Glomerular endothelial cell (primary cell): ENCODE measurements at places on chromosomes 6 and 20. TPM values are rescaled to one million over a fixed set of nuclear protein-coding genes. Genes with fewer than 3 reads are reported as not detected.

The CEP43 gene
- 9.7 TPM in 2 replicates for total RNA-seq

The SH3BGRL2 gene
- 16.2 and 19.2 TPM in 2 replicates for total RNA-seq

The CYP39A1 gene
- total RNA-seq, result 1.9 TPM in 1 of 2 replicates, not detected in the other

The ZC3H12D gene
- total RNA-seq, result not detected in 2 replicates

The TRIM31 gene
- not detected in 2 replicates for total RNA-seq

The BPIFB4 gene
- total RNA-seq, result not detected in 2 replicates

The CYB5R4 gene
- 9.3 and 12.0 TPM in 2 replicates for total RNA-seq

The CCN6 gene
- not detected in 2 replicates for total RNA-seq

The UBE3D gene
- 3.7 and 6.2 TPM in 2 replicates for total RNA-seq

The FHL5 gene
- total RNA-seq, result not detected in 2 replicates

GRCh38 chr6:144515761-144516160 is 230.6 kb downstream of the UTRN start:
- no peak for DNase-seq

DNA sequence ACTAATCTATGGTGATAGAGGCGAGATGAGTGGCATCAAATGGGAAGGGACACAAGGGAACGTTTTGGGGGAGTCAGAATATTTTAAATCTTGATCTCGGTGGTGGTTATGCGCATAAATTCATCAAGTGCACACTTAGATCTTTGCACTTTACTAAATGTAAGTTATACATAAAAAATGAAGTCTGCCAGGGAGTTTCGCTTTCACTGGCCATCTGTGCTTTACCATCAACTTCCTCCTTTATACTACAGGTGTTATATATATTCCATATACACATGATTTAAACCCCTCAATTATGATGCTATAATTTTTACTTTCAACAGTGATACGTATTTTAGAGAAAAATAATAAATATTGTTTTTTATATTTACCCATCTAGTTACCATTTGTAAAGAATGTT is 97.6 kb upstream of the AKIRIN2 start:
- DNase-seq, result no peak

- DNase-seq, result no peak
These were observed 19.0 kb upstream of the BHLHE23 start for GRCh38 chr20:63025534-63026331.

GRCh38 chr20:2671977-2672376 is 8.0 kb upstream of the IDH3B start:
- DNase-seq, result no peak

GRCh38 chr6:84811351-84811750 is 47.0 kb upstream of the TBX18 start:
- DNase-seq, result no peak

- DNase-seq, result no peak
These were observed 122.8 kb downstream of the CLVS2 start for GRCh38 chr6:123118811-123119210.

GRCh38 chr6:13066050-13066449 is 262.3 kb downstream of the TBC1D7 start:
- no peak for DNase-seq

DNA sequence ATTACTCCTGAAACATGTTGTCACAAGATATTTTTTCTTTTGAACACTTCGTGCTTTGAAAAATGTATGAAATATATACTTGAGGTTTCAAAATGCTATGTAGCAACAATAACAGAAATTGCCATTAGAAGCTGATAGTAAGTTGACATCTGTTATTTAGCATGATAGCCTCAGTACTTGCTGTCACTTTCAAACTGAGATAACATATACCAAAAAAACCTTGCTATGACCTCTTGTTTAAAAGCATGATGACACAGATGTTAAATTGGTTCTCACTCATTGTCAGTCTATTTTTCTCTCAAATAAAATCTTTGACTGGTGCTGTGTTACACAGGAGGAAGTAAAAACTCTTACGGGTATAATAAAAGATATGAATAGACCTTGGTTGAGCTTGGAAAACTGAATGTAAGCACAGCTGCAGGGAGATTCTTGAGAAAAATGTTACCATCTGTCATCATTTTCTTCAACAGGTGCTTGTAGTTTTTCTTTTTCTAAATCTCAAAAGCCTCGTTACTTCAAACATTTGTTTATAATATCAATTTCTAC is 18.6 kb downstream of the MOXD1 start:
- no peak for DNase-seq

- DNase-seq, result no peak
These were observed 89.9 kb downstream of the YTHDF1 start for GRCh38 chr20:63125838-63126601.

GRCh38 chr20:59453759-59454560 is 150.4 kb upstream of the PHACTR3 start:
- DNase-seq, result no peak

- no peak for DNase-seq
These were observed 61.2 kb downstream of the VAPB start for GRCh38 chr20:58450254-58450653.

DNA sequence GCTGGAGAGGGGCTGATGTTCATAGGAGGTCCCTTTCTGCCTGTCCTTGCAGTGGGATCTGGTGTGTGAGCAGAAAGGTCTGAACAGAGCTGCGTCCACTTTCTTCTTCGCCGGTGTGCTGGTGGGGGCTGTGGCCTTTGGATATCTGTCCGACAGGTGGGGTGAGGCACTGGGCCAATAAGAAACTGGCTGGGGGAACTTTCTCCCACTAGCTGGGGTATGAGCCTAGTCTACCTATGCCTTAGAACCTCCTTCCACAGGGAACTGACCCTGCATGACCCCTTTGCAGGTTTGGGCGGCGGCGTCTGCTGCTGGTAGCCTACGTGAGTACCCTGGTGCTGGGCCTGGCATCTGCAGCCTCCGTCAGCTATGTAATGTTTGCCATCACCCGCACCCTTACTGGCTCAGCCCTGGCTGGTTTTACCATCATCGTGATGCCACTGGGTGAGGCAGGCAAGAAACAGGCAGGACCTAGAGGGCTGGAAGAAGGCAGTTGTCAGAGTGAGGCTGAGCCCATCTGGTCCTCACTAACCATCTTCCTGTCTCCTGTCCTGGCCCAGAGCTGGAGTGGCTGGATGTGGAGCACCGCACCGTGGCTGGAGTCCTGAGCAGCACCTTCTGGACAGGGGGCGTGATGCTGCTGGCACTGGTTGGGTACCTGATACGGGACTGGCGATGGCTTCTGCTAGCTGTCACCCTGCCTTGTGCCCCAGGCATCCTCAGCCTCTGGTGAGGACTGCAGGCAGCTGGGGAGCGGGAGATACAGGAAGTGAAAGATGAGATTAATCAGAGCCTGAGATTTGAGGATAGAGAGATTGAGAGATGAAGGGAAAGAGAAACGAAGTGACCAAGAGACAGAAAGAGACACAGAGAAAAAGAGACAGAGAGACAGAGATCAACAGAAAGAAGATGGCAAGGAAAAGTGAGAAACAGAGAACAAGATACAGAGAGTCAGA is 1.6 kb downstream of the SLC22A7 start:
- DNase-seq, result no peak

GRCh38 chr20:8393381-8393780 is 261.3 kb downstream of the PLCB1 start:
- no peak for DNase-seq

DNA sequence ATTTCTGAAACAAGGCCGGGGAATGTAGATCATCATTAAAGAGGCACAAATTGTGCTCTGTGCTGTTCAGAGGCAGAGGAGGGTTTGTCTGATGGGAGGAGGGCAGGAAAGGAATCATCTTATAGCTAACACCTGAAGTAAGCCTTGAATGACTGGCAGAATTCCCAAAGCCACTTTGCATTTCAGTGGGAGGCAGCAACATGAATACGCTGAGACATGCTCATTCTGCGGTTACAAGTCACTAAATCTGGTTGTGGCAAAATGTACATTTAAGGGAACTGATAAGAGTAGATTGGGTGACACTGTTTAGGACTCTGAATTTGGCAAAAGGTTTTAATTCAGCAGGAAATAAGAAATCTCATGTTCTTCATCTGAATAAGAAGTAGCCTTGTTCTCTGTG is 4.4 kb upstream of the COL19A1 start:
- no peak for DNase-seq

- no peak for DNase-seq
These were observed 931.1 kb downstream of the C6orf118 start for GRCh38 chr6:164378330-164378729.

GRCh38 chr6:28489366-28490204 is 26.0 kb downstream of the GPX6 start:
- no peak for DNase-seq

- no peak for DNase-seq
These were observed 155.5 kb upstream of the SIM1 start for GRCh38 chr6:100620085-100620840.

DNA sequence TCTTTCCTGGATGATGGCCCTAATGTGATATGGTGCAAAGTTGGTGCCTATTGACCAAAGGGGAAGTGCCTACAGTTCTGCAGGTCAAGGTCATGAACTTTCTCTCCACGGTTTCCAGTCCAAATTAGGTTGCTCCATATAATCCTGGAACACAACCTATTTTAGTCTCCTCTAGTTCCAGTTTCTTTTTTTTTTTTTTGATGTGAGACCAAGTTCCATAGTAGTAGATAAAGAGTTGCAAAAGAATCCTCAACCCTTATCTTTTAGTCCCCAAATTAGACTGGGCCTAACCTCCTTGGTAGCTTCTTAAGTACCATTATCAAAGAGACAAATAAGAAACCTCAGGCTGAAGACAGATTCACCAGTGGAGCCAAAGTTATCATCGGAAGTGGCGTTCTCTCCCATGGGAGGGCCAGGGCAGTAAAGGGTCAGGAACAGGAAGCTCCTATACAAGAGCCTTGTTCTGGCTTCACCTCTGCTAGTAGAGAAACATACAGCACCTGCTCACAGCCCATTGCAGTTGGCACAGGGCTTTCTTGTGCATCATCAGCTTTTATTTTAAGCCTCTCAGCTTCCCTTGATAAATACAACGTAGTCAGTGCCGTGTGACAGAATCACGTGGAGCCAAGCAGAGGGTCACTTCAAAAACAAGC is 132.2 kb upstream of the RREB1 start:
- no peak for DNase-seq

GRCh38 chr20:34089175-34089479 is 22.9 kb downstream of the EIF2S2 start:
- DNase-seq, result no peak

GRCh38 chr20:40393197-40394079 is 295.6 kb downstream of the MAFB start:
- DNase-seq, result no peak

DNA sequence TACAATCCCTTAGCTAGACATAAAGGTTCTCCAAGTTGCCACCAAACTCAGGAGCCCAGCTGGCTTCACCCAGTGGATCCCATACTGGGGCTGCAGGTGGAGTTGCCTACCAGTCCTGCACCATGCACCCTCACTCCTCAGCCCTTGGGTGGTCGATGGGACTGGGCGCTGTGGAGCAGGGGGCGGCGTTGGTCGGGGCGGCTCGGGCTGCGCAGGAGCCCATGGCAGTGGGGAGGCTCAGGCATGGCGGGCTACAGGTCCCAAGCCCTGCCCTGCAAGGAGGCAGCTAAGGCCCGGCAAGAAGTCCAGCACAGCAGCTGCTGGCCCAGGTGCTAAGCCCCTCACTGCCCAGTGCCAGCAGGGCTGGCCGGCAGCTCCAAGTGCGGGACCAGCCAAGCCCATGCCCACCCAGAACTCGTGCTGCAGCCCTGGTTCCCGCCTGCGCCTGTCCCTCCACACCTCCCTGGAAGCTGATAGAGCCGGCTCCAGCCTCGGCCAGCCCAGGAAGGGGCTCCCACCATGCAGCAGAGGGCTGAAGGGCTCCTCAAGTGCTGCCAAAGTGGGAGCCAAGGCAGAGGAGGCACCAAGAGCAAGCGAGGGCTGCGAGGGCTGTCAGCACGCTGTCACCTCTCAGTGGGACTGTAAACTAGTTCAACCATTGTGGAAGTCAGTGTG is 912.1 kb downstream of the PHF3 start:
- DNase-seq, result no peak

GRCh38 chr6:4577406-4577805 is 198.8 kb upstream of the CDYL start:
- DNase-seq, result no peak

DNA sequence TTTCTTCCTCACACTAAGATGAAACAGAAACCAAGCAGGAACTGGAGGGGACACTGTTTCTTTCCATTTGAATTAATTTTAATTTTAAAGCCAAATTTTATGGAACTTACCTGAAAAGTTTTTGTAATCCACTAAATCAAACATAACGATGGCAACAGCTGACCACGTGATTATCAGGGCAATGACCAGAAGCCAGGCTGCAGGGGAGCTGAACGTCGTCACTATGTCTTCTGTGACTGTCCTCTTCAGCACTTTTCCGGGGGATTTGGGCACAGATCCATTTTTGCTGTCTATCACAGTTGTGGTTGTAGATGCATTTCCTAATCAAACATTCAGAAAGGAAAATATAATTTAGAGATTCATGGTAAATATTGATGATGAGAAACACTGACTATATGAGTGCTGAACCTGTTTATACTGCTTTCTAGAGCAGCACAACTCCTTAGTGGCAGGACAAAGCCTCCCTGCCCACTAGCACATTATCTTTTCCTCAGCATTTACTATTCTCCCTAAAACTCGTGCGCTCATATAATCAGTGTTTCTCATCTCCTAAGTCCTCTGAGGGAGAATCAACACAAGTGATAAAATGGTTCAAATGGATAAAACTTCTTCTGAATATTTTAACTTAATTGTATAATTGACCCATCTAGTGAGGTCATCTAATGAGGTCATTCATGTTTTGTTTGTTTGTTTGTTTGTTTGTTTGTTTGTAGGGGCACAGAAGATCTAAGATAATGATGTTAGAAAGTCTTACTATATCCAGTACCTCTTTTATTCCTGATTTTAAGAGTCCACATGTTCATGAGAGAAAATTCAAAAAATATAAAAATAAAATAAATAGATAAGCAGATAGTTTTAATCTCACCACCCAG is 65.7 kb downstream of the TRDN start:
- no peak for DNase-seq

DNA sequence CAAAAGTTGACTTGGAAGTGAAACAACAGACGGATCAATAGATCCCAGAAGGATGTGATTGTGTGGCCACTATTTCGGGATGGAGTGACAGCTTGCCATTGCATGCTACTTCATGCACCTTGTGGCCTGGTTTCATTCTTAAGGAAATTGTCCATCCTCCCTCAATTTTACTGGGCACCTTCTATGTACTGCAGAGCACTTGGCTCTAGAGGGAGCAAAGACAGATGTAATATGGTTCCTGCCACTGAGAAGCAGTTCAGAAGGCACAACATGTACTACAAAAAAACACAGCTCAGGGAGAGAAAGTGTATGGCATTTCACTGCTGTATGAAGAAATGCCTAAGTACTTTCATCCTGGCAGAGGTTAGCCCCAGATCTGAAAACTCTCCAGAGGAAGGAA is 91.9 kb downstream of the FOXA2 start:
- DNase-seq, result no peak

DNA sequence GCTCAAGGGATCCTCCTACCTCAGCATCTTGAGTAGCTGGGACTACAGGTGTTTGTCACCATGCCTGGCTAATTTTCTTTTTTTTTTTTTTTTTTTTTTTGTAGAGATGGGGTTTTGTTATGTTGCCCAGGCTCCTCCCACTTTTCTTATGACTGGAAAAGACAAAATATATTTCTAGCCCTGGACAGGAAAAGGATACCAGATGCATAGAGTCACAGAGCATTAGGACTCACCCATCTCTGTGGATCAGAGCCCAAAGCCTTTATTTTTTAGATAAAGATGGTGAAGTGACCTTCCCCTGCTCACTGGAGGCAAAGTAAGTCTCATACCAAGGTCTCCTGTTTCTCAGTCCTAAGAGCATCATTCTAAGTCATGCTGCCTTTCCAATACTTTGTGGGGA is 3.4 kb downstream of the TRIM10 start:
- DNase-seq, result no peak
